ENCODE measurements at places on chromosomes 6 and 20.

- no peak for DNase-seq
Measured at GRCh38 chr6:110544472-110544871, 68.1 kb upstream of the SLC22A16 start.

DNA sequence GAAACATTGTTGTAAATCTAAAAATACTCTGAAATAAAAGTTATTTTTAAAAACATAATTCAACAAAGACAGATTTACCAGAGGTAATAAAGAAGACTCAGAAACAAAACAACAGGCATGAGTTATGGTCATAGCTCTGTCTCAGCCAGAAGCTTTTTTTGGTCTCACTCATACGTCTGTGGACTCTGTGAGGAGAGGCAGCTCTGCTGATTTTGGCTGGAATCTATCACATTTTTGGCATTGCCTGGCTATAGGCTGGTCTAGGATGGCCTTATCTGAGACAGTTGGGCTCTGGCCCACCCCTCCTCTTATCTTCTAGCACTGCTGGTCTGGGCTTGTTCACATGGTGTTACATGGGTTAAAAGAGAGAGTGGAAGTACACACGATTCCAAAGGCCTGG is 514.0 kb upstream of the BTBD3 start:
- no peak for DNase-seq

DNA sequence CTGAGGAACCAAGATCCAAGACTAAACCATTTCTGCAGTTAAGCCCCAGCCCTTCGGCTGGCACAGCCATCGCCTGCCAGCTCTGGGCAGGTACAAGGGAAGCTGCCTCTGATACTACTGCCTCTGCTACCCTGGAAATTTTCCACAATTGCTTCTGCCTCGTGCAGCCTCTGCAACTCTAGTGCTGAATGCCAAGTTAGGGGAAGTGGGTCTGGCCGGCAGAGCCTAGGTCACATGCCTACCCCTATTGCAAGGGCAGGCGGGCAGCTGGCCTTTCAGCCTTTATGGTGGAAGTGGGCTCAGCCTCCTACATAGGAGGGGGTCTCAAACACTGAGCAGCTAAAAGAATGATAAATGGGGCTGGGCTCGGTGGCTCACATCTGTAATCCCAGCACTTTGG is 44.5 kb upstream of the TULP1 start:
- no peak for DNase-seq

DNA sequence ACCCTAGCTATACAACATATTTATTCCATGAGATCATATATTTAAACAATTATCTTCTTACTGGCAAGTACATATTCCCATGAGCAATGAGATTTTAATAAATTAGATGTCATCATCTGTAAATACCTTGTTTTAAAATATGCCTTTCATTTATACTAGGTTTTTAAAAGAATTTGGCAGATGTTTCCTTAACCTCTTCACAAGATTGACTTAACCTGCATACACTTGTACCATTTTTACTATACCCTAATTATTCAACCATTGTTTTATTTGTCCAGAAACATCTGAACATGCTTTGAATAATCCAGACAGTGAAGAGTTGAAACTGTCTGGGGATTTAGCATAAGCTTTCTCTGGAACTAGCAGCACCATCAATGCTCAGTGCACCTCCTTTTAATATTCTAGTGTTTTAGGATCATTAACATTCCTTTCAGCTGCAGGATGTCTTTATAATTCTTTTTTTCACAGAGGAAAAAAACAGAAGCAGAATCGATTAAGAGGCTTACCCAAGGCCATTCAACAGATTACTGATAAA is 188.0 kb upstream of the TENT5A start:
- DNase-seq: no peak

DNA sequence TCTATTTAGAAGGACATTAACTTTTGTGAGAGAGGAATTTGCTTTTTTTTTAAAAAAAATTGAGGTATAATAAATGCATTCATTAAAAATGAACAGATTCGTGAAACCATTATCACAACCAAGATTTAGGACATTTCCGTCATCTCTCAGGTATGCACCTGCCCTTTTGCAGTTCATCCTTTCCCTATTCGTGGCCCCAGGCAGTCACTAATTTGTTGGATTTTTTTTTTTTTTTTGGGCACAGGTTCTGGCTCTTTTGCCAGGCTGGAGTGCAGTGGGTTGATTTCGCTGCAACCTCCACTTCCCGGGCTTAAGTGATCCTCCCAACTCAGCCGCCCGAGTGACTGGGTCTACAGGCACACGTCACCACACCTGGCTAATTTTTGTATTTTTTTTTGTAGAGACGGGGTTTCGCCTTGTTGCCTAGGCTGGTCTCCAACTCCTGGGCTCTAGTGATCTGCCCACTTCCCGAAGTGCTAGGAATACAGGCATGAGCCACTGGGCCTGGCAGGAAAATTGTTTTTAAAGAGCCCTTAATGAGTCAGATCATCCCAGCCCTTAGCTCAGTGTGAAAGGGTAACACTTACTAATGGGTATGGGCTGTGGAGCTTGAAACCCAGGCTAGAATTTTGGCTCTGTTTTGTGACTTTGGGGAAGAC is 9.2 kb downstream of the PHF3 start:
- DNase-seq: no peak

GRCh38 chr6:158635427-158636073 is 9.0 kb downstream of the DYNLT1 start:
- DNase-seq: no peak

GRCh38 chr6:105274678-105275077 is 94.9 kb upstream of the POPDC3 start:
- no peak for DNase-seq

DNA sequence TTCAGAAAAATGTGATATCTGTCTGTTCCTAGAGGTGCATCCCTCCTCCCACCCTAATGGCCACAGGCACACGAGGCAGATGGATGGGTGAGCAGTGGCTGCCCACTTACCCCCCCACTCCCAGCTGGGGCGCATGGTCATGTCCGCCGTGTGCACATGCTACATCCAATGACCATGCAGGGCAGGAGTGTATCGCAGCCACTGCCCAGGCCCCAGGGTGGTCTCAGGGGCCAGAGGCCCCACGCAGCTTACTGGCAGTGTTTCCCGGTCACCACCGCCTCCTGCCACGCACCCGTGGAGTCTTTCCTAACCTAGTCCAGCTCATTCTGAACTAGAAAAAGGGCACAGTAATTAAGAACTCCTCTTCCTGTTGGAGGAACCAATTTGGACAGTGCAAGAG is 11.7 kb upstream of the HTR1B start:
- DNase-seq: no peak

- DNase-seq: no peak
Measured at GRCh38 chr6:151807513-151808370, at the start of gene ESR1. Gene ESR1 (plus strand): TSS chr6:151807682. CDS start chr6:151807913, 231 bp downstream.

- no peak for DNase-seq
Measured at GRCh38 chr6:46299253-46299652, 128.5 kb upstream of the ENPP5 start.

GRCh38 chr6:100432136-100432535 is 32.6 kb downstream of the SIM1 start:
- DNase-seq: no peak

GRCh38 chr6:118280210-118280609 is 267.9 kb upstream of the PLN start:
- DNase-seq: no peak

GRCh38 chr6:130524552-130524951 is 158.7 kb downstream of the TMEM200A start:
- no peak for DNase-seq

DNA sequence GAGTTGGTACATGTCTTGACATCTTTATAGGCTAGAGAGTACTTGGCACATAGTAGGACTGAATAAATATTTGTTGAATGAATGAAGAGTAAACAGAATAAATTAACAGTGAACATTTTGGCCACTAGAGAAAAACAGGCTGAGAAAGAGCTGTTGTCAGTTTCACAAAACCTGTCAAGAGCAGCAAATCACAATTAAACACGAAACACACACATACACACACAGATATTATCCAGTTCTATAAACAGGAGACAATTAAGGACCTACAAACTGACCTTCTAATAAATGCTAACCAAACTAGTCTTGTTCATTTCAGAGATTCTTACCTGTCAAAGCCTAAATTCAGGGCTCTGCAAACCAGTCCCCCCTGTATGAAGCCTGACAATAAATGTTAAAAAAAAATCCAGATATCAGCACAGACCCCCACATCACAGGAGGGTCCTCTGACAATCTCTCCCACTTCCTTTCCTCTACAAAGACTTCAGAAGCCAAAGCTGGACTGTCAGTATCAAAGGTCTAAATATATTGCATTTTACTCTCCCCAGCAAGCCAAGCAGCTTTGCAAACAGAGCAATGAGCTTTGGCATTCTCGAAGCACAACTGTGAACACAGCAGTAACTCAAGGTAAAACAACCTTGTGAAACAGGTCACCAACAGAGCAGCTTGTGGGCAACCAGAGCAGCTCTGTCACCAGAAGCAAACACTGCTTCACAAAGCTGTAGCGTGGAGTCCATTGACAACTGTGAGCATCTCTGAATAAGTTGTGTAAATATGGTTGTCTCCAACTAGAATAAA is 229.9 kb downstream of the TBXT start:
- no peak for DNase-seq

DNA sequence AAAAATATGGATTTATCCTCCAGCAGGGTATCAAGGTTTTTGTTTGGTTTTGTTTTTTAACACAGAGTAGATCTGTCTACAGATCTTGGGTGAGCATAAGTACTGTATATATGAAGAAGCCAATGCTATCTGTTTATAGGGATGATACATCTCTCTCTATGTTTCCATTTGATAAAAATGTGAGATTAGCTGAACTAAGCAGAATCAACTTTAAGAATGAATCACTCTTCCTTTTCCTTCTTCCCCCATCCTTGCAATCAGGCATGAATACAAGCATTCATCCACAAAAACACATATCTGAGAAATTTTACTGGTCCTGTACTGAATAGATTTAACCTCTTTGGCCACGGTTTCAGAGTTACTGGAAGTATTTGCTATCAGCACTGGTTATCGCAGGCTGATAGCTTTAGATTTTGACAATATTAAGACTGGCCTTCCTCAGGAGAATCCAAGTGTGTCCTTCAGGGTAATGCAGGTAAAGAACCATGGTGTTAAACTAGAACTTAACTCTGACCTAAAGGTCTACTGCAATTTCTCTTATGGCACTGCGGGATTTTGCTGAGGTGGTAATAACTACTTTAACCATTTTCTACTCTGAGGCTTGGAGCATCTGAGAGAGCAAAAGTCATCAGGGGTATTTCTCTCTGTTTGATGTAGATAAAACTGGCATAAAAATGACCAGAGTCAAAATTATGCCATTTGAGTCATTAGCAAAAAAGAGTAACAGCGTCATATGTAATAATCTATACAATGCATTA is 1.5 kb downstream of the SNAP25 start:
- DNase-seq: no peak

GRCh38 chr6:68427630-68428029 is 207.5 kb upstream of the ADGRB3 start:
- no peak for DNase-seq

DNA sequence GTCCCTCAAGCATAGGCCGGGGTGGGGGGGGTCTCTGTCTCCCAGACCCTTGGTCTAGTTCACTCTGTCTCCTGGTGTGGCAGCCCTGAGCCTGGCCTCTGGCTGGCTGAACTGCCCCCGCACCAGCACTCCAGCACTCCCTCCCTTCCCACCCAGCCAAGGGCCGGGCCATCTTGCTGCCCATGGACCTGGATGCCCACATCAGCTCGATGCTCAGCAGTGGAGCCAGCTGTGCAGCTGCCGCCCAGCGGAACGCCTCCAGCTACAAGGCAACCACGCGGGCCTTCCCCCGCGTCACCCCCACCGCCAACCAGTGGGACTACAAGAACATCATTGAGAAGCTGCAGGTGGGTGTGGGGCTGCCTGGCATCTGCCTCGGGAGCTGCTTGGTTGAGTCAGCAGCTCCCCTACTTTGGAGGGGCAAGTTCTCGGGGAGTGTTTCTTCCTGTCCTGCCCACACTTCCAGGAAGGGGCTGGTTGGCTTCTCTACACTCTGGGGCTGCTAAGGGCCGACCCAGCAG is 28.4 kb downstream of the UQCC2 start:
- DNase-seq: no peak

Data from immature natural killer cell (primary cell).